ENCODE measurements at places on chromosomes 12 and 14. TPM values are rescaled to one million over a fixed set of nuclear protein-coding genes. Genes with fewer than 3 reads are reported as not detected.
A peak's percentile ranks its signal among the peaks of the same experiment; 100 is the strongest.

DNA sequence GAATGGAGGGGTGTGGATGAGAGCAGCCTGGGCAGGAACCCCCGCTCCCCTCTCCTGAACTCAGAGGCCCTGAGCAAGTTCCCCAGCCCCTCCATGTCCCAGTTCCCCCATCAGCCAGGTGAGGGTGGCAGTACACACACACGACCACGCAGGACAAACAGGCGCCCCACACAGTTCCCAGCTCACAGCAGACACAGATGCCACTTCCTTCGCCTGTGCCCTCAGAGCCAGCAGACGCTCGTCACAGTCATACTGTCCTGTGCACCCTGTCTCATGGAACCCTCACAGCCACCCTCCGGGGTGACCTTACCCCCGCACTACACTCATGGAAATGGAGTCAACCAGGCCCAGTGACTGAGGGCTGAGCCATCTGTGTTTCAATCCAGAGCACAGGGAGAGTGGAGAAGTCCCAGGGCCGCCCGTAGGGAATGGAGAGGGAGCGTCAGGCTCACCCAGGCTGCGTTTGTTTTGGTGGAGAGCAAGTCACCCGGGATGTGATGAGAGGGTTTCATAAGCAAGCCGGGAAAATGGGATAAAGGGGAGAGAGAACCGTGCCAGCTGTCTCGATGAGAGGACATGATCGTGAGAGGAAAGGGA is 47.5 kb upstream of the DYNC1H1 start:
- peaks cover 12% of the 10 kb centered on the region for H3K36me3 ChIP-seq
- H3K27me3 ChIP-seq: no peaks in the 10 kb centered on the region
- peak overlapping the region; percentile 94 for H3K27ac ChIP-seq

- no peak for DNase-seq
- no peaks in the 10 kb centered on the region for H3K36me3 ChIP-seq
- no peaks in the 10 kb centered on the region for H3K4me1 ChIP-seq
- no peaks in the 10 kb centered on the region for H3K27me3 ChIP-seq
Measured at GRCh38 chr12:80313209-80313608, 130.8 kb upstream of the PTPRQ start.

- H3K27ac ChIP-seq: no peak overlapping the region
- no peak overlapping the region for H3K4me3 ChIP-seq
- no peak for DNase-seq
- H3K36me3 ChIP-seq: no peaks in the 10 kb centered on the region
- no peaks in the 10 kb centered on the region for H3K27me3 ChIP-seq
Measured at GRCh38 chr12:115806000-115806399, 471.5 kb downstream of the MED13L start.

DNA sequence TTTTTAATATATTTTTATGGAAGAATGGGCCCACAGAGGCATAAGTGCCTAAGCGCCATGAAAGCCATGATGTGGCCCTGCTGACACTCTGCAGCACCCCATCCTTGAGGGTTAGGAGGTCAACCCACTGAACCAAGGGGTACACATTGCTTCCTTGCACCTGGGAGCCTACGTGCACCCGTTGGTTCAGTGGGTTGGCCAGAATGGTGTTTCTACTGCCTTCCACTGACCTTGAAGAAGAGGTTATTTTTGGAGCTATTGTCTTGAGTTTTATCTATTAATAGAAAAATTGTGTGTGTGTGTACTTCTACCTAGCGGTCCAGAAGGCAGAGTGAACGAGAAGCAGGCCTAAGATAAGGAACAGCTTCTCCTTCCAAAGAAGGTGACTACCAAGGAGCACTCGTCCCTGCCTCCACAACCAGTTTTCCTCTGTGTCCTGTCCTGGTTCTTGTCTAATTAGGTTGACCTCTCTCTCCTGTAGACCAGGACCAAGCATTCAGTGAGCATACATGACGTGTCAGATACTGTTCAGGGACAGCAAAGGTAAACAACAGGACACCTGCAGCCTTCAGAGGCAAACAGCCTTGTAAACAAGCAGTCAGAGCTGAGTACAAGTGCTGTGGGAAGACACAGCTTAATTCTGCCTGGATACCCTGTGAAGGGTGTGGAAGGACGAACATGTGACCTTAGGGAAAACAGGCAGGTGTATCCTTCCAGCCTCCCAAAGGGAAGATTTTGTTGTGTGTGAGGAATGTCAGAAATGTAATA is 30.4 kb upstream of the PLEK2 start:
- H3K27ac ChIP-seq: no peak overlapping the region
- no peak overlapping the region for H3K4me3 ChIP-seq
- peaks cover 5% of the 10 kb centered on the region for H3K4me1 ChIP-seq
- no peak for DNase-seq

GRCh38 chr12:1083151-1083888 is 92.3 kb downstream of the ERC1 start:
- H3K27me3 ChIP-seq: no peaks in the 10 kb centered on the region
- no peak for DNase-seq
- peak overlapping the region; percentile 64 for H3K27ac ChIP-seq
- peaks cover 28% of the 10 kb centered on the region for H3K4me1 ChIP-seq

GRCh38 chr12:8562310-8562709 is 21.6 kb upstream of the CLEC4E start:
- no peak overlapping the region for H3K27ac ChIP-seq
- no peaks in the 10 kb centered on the region for H3K36me3 ChIP-seq
- peak; percentile 54 for DNase-seq
- no peak overlapping the region for H3K4me3 ChIP-seq
- no peaks in the 10 kb centered on the region for H3K27me3 ChIP-seq

Gene KRT73
- total RNA-seq: not detected

Gene GPX2
- not detected for total RNA-seq

Measured in Karpas-422 (cell line).